ENCODE measurements at places on chromosomes 7 and 10.

GRCh38 chr7:155228459-155228845 lies 69.2 kb upstream of the INSIG1 start:
- DNase-seq: no peak

GRCh38 chr10:88243202-88243744 lies 339.8 kb downstream of the RNLS start:
- no peak for DNase-seq

DNA sequence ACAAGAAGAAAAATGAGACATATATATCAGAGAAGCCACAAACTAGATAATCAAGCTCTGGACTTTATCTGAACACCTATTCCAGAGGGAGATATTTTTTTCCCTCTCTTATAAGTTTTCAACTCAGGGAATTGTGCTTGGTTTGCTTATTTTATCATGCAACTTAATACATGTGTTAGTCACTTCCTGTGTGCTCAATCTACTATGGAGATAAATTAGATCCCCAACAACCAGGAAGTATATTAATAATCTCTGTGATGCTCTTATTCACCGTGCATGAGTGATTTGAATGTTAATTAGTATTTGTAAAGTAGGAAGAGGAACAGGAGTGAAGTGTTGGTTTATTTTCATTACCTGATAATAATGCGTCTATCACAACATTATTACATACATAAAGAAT lies 38.8 kb upstream of the ZNF365 start:
- no peak for DNase-seq

DNA sequence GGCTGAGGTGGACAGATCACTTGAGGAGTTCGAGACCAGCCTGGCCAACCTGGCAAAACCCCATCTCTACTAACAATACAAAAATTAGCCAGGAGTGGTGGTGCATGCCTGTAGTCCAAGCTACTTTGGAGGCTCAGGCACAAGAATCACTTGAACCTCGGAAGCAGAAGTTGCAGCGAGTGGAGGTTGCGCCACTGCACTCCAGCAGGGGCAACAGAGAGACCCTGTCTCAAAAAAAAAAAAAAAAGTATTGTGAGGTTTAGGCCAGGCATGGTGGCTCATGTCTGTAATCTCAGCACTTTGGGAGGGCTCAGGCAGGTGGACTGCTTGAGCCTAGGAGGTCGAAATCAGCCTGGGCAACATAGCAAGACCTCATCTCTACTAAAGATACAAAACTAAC lies 16.0 kb downstream of the TET1 start:
- DNase-seq: no peak

DNA sequence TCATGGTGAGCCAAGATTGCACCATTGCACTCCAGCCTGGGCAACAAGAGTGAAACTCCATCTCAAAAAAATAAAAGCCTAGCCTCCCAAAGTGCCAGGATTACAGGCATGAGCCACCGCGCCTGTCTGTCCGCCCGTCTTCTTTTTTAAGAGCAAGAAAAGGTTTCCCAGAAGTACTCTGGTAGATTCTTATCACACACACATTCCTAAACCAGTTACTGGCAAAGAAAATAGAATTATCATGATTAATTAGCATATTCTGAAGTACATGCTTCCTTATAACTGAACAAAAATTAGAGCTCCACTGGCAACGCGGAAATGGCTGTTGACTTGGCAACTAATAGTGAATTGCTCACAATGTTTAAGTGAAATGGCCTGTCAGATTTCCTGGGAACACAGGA lies 87.0 kb downstream of the ADK start:
- DNase-seq: no peak

DNA sequence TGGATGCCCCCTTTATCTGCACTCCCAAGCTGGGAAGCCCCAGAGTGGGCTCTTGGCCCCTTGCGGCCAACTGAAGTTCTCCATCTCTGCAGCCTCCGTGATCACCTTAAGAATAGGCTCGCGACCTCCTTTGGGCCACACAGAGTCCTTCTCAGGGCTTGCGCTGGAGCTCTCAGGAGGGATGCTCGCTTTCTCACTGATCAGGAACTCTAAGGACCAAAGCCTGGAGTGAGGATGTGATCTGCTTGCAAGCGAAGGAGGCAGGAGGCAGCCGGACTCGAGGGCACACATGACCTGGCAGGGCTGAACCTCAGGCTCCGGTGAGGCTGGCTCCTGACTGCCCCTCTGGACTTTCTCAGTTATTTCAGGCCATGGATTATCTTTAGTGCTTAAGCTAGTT lies 192.1 kb upstream of the MKI67 start:
- DNase-seq: no peak

GRCh38 chr7:131781-132482 lies 60.4 kb upstream of the FAM20C start:
- DNase-seq: no peak

GRCh38 chr7:18352339-18353255 lies 143.0 kb upstream of the HDAC9 start:
- no peak for DNase-seq

GRCh38 chr10:132347931-132348267 lies 15.9 kb downstream of the LRRC27 start:
- DNase-seq: no peak

GRCh38 chr10:50533296-50533695 lies 90.5 kb downstream of the SGMS1 start:
- DNase-seq: no peak

DNA sequence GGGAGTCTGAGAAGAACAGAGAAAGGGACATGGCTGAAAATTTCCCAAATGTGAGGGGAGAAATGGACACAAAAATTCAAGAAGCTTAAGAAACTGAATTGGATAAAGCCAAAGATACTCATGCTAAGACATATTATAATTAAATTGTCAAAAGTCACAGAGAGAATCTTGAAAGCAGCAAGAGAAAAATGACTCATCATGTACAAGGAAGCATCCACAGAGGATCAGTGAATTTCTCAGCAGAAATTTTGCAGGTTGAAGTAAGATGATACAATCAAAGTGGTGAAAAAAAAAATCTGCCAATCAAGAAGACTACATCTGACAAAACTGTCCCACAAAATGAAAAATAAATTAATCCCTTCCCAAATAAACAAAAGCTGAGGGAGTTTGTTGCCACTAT lies 56.8 kb downstream of the MPP7 start:
- DNase-seq: no peak

- DNase-seq: no peak
Observed at GRCh38 chr10:111833251-111833650, 350.3 kb downstream of the GPAM start.
